T-helper 17 cell (primary cell): ENCODE measurements at places on chromosomes 3 and 15. TPM values are rescaled to one million over a fixed set of nuclear protein-coding genes. Genes with fewer than 3 reads are reported as not detected.
A peak's percentile ranks its signal among the peaks of the same experiment; 100 is the strongest.

GRCh38 chr15:77640615-77641014, 7.9 kb upstream of the LINGO1 start:
- no peak overlapping the region for H3K27ac ChIP-seq
- no peak overlapping the region for H3K4me3 ChIP-seq
- H3K36me3 ChIP-seq = peaks cover 2% of the 10 kb centered on the region
- peaks cover 77% of the 10 kb centered on the region for H3K27me3 ChIP-seq
- no peak for DNase-seq

GRCh38 chr15:53982876-53983275, 4.6 kb downstream of the UNC13C start:
- no peaks in the 10 kb centered on the region for H3K36me3 ChIP-seq
- no peak overlapping the region for H3K27ac ChIP-seq
- peaks cover 3% of the 10 kb centered on the region for H3K4me1 ChIP-seq
- H3K4me3 ChIP-seq = no peak overlapping the region
- peaks cover 22% of the 10 kb centered on the region for H3K27me3 ChIP-seq
- DNase-seq = no peak

DNA sequence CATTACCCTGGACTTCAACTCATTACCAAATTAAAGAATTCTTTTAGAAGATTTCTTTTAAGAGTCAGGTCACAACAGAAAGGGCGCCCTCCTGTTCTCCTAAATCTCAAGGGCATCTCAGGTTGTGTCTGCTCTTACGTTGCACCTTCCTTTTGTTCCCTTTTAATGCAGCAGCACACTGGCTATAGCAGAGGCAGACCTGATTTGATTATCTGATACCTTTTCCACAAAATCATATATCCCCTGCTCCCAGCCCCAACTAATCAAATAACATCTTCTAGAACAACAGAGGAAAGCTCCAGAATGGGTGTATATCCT, 40.1 kb downstream of the TIGIT start:
- H3K27me3 ChIP-seq = no peaks in the 10 kb centered on the region
- DNase-seq = no peak
- H3K4me1 ChIP-seq = peaks cover 24% of the 10 kb centered on the region
- no peak overlapping the region for H3K4me3 ChIP-seq

- no peak for DNase-seq
- H3K27ac ChIP-seq = no peak overlapping the region
- no peaks in the 10 kb centered on the region for H3K4me1 ChIP-seq
- H3K36me3 ChIP-seq = no peaks in the 10 kb centered on the region
Observed at GRCh38 chr3:10774129-10774670, 41.8 kb upstream of the SLC6A11 start.

DNA sequence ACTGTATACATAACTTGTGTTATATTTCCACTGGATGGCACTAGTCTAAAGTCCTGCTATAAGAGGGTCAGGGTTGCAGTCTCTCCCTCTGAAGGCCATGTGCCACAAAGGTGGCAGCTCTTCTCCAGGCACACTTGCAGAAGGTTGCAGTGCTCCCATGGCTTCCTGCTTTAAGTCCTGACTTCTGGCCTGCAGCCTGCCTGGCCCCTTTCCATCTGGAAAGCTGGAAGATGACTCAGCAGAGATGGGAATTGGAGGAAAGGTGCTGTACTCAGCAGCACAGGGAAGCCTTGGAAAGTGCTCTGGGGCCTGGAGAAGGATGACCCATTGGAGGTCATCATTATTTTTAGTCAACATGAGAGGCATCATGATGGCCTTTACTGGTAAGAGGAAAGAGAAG, 40.9 kb upstream of the MRPL3 start:
- peaks cover 56% of the 10 kb centered on the region for H3K27me3 ChIP-seq
- no peak for DNase-seq
- peaks cover under 1% of the 10 kb centered on the region for H3K4me1 ChIP-seq
- peaks cover 6% of the 10 kb centered on the region for H3K36me3 ChIP-seq

GRCh38 chr15:28123408-28124023, 24.4 kb upstream of the OCA2 start:
- H3K4me3 ChIP-seq = no peak overlapping the region
- DNase-seq = no peak
- peaks cover 6% of the 10 kb centered on the region for H3K4me1 ChIP-seq
- peaks cover 5% of the 10 kb centered on the region for H3K36me3 ChIP-seq
- no peak overlapping the region for H3K27ac ChIP-seq

GRCh38 chr15:45221967-45222366, 30.1 kb upstream of the SLC28A2 start:
- no peaks in the 10 kb centered on the region for H3K4me1 ChIP-seq
- H3K4me3 ChIP-seq = no peak overlapping the region
- no peak overlapping the region for H3K27ac ChIP-seq
- peaks cover 69% of the 10 kb centered on the region for H3K27me3 ChIP-seq

DNA sequence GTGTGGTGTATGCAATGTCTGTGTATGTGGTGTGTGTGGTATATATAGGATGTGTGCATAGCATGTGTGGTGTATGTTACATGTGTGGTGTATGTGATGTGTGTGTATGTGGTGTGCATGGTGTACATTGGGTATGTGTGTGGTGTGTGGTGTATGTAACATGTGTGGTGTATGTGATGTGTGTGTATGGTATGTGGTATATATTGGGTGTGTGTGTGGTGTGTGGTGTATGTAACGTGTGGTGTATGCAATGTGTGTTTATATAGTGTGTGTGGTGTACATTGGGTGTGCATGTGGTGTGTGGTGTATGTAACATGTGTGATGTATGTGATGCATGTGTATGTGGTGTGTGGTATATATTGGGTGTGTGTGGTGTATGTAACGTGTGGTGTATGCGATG, 41.9 kb downstream of the ARRDC4 start:
- H3K36me3 ChIP-seq = no peaks in the 10 kb centered on the region
- no peak overlapping the region for H3K4me3 ChIP-seq
- no peak overlapping the region for H3K27ac ChIP-seq
- no peaks in the 10 kb centered on the region for H3K27me3 ChIP-seq

- H3K36me3 ChIP-seq = no peaks in the 10 kb centered on the region
- no peak overlapping the region for H3K4me3 ChIP-seq
- H3K4me1 ChIP-seq = peaks cover 21% of the 10 kb centered on the region
Observed at GRCh38 chr15:41233367-41233771, 2.3 kb downstream of the CHP1 start.

DNA sequence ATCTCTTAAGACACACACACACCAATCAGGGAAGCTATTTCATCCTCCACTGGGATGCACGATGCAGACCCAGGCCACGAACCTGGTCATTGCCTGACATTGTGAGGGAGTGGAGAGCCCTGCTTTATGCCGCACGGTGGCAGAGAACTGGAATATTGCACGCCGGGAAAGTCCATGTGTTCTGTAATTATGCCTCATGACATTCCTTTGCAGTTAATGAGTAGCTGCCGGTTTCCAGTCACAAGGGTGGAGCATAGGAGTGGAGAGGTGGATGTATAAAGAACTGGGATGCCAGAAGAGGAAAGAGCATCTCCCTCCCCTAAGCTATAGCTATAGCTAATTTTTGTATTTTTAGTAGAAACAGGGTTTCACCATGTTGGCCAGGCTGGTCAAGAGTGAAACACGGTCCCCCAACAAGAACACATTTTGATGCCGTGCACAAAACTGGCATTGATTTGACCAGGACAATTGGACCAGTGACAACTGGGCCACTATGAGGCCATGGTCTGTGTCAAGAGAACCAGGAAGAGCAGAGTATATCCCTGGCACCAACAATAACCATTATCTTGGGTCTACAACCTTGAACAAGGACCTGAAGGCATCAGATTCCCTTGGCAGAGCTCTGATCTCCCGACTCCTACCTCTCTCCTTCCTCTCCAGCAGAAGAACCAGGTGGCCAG, 51.4 kb downstream of the SH3BP5 start:
- no peak for DNase-seq
- no peaks in the 10 kb centered on the region for H3K27me3 ChIP-seq
- no peak overlapping the region for H3K4me3 ChIP-seq
- H3K4me1 ChIP-seq = peaks cover 63% of the 10 kb centered on the region

GNAT1 gene
- total RNA-seq = 0.10 TPM

DNA sequence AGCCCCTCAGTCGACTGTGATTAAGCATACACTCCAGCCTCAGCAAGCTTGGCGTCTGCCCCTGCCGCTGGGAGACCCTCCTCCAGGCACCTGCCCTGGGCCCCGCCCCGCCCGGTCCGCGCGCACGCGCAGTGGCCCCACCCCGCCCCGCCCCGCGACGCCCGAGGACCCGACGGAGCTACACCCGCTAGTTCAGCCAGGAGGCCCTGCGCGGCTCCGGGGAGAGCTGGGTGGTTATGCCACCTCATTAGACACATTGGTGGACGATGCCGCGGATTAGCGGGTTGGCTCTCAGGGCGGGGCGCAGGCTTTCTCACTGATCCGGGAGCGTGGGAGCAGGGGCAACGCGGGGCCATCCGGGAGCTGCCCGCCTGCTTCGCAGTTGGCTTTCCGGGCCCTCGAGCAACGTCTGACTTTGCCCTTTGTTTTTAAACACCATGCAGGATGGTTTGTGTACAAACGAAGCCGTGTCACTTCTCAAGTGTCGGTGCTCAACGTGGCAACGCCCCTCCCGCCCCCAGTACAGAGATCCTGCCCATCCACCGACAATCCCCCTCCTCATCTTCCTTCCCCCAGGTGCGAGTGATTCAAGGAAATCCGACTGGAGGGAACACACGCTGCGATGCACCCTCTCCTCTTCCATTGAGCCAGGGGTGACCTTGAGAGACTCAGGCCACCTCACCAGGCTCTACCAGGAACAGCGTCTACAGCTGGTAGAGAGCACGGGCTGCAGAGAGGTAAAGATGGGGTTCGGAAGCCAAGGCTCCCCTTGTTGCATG, 109.3 kb downstream of the SHQ1 start:
- H3K4me3 ChIP-seq = peak overlapping the region; percentile 84
- H3K4me1 ChIP-seq = peaks cover 14% of the 10 kb centered on the region
- H3K27ac ChIP-seq = peak overlapping the region; percentile 77
- no peaks in the 10 kb centered on the region for H3K27me3 ChIP-seq
- DNase-seq = peak; percentile 58
- H3K36me3 ChIP-seq = no peaks in the 10 kb centered on the region

DNA sequence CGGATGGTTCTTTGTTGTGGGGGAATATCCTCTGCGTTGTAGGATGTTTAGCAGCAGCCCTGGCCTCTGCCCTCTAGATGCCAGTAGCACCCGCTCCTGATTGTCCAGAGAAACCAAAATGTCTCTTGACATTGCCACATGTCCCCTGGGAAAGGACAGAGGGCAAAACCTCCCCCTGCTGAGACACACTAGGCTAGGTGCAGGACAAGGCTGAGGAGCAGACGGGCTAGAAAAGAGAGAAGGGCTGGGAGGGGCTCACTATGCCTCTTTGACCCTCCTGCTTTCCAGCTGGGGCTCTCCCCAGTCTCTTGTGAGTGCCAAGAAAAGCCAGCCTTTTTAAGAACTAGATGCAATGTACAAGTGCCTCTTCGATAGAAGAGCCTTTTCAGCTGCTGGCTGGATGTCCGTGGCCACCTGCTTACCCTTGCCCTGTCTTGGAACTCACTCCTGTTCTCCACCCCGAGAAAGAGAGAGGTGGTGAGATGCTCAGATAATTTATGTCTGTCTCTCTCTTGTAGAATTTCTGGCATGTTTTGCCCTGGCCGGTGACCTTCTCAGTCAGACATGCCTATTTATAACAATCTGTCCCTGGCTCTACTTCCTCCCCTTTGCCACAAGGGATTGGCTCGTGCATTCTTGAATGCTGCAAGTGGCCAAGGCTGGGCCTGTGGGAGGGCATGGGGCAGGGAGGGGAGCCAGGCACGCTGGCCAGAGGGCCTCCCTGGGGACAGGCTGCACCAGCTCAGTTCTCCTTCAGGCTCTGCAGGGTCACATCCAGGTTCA, 142.6 kb downstream of the RPLP1 start:
- no peak overlapping the region for H3K27ac ChIP-seq
- no peak overlapping the region for H3K4me3 ChIP-seq
- H3K27me3 ChIP-seq = peaks cover 44% of the 10 kb centered on the region
- peaks cover 12% of the 10 kb centered on the region for H3K4me1 ChIP-seq
- DNase-seq = no peak

PTPRG gene
- total RNA-seq = not detected

SELENOS gene
- 28.0 TPM for total RNA-seq

DNA sequence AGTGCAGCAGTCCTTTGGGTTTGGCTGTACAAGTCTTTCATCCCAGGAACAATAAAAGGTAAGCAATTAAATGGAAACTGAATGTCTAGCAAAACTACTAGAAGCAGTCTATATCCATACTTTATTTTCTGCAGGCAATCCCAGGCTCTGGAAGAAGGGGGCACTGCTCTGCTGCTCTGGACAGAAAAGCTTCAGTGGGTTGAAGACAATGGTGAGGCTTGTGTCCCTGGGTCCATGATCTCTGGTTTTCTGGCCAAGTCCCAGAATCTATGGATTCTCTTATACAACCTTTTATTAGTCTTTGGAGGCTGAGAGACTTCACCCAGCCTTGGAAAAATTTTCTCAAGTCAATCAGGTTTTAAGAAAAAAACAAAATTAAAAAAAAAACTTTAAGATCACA, 35.6 kb downstream of the SCAP start:
- no peak overlapping the region for H3K27ac ChIP-seq
- H3K36me3 ChIP-seq = no peaks in the 10 kb centered on the region
- no peaks in the 10 kb centered on the region for H3K27me3 ChIP-seq
- DNase-seq = no peak
- peaks cover 13% of the 10 kb centered on the region for H3K4me1 ChIP-seq

DNA sequence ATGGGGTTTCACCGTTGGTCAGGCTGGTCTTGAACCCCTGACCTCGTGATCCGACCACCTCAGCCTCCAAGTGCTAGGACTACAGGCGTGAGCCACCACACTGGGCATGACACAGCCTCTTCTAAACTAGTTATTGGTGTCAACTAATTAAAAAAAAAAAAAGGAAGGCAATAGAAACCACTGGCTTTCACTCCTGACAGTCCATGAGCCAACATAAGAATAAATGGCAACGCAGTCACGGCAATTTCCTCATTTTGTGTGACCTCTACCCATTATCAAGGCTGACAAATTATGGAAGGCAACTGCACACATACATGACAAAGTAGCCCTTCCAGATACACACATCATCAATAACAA, 5.9 kb downstream of the ARHGEF3 start:
- peak overlapping the region; percentile 86 for H3K27ac ChIP-seq
- no peaks in the 10 kb centered on the region for H3K36me3 ChIP-seq
- H3K4me3 ChIP-seq = peak overlapping the region; percentile 68
- H3K27me3 ChIP-seq = no peaks in the 10 kb centered on the region
- H3K4me1 ChIP-seq = peaks cover 55% of the 10 kb centered on the region

GRCh38 chr15:49984436-49984835, 134.6 kb downstream of the ATP8B4 start:
- H3K4me3 ChIP-seq = no peak overlapping the region
- H3K27ac ChIP-seq = no peak overlapping the region
- peaks cover 5% of the 10 kb centered on the region for H3K4me1 ChIP-seq
- DNase-seq = no peak
- no peaks in the 10 kb centered on the region for H3K36me3 ChIP-seq
- no peaks in the 10 kb centered on the region for H3K27me3 ChIP-seq

WNT7A gene
- total RNA-seq = 10.1 TPM
